ENCODE measurements at places on chromosomes 2 and 18. TPM values are rescaled to one million over a fixed set of nuclear protein-coding genes. Genes with fewer than 3 reads are reported as not detected.

POTEI gene
- total RNA-seq = 0.08 TPM

EVX2 gene
- total RNA-seq = not detected

DNA sequence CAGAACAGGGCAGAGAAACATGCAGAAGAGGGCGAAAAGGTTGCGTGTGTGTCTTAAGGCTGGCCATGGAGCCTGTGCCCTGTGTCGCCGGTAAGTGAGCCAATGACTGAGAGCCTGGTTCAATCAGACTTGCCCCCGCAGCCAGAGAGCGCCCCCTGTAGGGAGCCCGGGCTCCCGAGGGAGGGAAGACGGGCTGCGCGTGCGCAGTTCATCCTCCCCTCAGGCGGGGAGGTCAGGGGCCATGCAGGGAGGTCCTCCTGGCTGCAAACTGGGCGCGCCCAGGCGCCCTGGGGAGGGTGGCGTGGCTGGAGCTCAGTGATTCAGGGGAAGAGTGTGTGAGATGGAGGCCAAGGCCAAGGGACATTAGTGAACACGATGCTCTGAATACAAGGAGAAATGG is 276.6 kb downstream of the PHLPP1 start:
- no peaks in the 10 kb centered on the region for H3K4me1 ChIP-seq
- no peaks in the 10 kb centered on the region for H3K36me3 ChIP-seq
- H3K4me3 ChIP-seq = no peak overlapping the region

- no peaks in the 10 kb centered on the region for H3K36me3 ChIP-seq
- H3K27ac ChIP-seq = no peak overlapping the region
- no peak overlapping the region for H3K4me3 ChIP-seq
- no peak for DNase-seq
- no peaks in the 10 kb centered on the region for H3K4me1 ChIP-seq
- no peaks in the 10 kb centered on the region for H3K27me3 ChIP-seq
These were observed 309.1 kb upstream of the COL3A1 start for GRCh38 chr2:188664951-188665595.

PLGLB1 gene
- total RNA-seq = 1.1 TPM

DNA sequence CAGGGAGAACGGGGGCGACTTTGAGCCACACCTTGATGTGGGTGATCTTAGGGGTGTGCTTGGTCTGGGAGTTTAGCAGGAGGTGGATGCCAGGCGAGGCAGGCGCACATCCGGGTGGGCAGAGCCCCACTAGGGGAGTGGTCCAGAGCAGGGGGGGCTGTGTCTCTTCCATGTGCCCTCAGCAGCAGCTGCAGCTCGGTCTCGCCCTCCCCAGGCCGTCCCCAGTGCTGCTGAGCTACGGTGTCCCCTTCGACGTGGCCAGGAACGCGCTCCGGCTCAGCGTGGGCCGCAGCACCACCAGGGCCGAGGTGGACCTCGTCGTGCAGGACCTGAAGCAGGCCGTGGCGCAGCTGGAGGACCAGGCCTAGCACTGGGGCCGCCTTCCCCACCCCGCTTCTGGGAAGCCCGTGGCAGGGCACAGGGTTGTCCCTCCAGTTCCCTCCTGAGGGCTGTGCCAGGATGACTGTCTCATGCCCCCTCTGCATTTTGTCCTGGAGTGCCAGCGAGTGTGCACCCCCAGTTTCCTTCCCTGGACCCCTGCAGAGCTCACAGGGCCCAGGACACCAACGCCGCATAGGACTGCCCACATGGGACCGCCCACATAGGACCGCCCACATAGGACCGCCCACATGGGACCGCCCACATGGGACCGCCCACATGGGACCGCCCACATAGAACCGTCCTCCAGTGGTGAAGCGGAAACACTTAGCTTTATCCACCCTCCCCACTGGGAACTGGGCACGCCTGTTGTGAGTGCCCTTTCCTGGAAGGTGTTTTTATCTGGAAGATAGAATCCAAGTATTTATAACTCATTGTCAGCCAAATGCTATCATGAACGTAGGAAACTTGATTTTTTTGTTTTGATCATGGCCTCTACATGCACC is 1.9 kb upstream of the ESPNL start:
- H3K36me3 ChIP-seq = no peaks in the 10 kb centered on the region
- DNase-seq = peak; percentile 77
- H3K27me3 ChIP-seq = no peaks in the 10 kb centered on the region
- H3K4me3 ChIP-seq = no peak overlapping the region
- no peak overlapping the region for H3K27ac ChIP-seq

DNA sequence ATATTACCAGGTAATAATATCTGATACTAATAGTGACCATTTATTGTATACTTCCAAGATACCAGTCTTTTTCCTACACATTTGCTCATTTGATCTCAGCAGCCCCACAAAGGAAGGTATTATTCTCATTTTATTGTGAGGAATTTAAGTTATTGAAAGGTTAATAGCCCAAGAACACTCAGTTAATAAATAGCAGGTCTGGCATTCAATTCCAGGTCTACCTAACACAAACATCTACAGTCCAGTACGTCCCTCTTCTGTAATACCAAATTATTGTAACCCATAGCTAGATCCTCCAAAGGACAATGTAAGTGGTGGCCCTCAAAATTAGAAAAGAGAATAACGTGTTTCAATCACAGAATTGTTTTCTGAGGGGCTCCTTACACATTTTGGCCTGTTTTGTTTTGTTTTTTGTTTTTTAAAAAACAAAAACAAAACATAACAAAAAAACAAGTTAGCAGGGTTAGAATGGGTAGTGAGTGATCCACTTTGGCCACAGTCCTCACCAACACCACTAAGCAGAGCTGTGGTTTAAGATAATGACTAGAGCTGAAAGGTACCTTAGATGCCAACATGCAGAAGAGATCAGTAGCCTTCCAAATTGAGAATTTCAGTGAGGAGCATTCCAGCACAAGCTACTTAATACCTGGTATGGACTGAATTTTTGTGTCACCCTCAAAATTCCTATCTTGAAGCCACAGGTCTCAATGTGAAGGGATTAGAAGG is 137.5 kb downstream of the DYM start:
- no peaks in the 10 kb centered on the region for H3K27me3 ChIP-seq
- no peak overlapping the region for H3K27ac ChIP-seq
- H3K4me3 ChIP-seq = no peak overlapping the region
- H3K4me1 ChIP-seq = no peaks in the 10 kb centered on the region
- DNase-seq = no peak

DNA sequence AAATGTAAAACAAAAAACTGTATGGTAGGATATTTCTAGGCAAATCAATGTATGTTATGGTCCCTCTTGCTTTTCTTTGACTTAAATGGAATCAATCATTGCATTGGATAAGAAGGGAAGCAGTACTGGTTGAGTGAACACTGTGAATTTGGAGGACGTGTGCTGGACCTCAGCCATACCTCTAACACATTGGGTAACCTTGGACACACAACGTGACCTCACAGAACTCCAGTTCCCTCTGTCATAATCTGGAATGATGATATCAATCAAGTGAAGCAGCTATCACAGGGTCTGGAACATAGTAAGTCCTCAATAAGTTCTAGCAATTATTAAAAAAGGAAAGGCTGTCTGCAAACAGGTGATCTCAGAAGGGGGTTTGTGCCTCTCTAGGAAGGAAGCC is 474.9 kb upstream of the TCF4 start:
- no peaks in the 10 kb centered on the region for H3K36me3 ChIP-seq
- H3K27ac ChIP-seq = no peak overlapping the region
- H3K27me3 ChIP-seq = no peaks in the 10 kb centered on the region
- H3K4me3 ChIP-seq = no peak overlapping the region

C2orf92 gene
- total RNA-seq = 6.6 TPM

- no peak for DNase-seq
- no peak overlapping the region for H3K27ac ChIP-seq
- H3K4me1 ChIP-seq = no peaks in the 10 kb centered on the region
- H3K27me3 ChIP-seq = no peaks in the 10 kb centered on the region
- H3K4me3 ChIP-seq = no peak overlapping the region
- no peaks in the 10 kb centered on the region for H3K36me3 ChIP-seq
These were observed 193.2 kb downstream of the NDUFA10 start for GRCh38 chr2:239831861-239832489.

GRCh38 chr2:195319548-195320412 is 337.2 kb upstream of the SLC39A10 start:
- no peaks in the 10 kb centered on the region for H3K4me1 ChIP-seq
- no peak overlapping the region for H3K4me3 ChIP-seq
- DNase-seq = no peak
- no peaks in the 10 kb centered on the region for H3K27me3 ChIP-seq

SPP2 gene
- total RNA-seq = not detected

All from pancreas (tissue), 10 donors.